ENCODE measurements at places on chromosomes 3 and 15.

DNA sequence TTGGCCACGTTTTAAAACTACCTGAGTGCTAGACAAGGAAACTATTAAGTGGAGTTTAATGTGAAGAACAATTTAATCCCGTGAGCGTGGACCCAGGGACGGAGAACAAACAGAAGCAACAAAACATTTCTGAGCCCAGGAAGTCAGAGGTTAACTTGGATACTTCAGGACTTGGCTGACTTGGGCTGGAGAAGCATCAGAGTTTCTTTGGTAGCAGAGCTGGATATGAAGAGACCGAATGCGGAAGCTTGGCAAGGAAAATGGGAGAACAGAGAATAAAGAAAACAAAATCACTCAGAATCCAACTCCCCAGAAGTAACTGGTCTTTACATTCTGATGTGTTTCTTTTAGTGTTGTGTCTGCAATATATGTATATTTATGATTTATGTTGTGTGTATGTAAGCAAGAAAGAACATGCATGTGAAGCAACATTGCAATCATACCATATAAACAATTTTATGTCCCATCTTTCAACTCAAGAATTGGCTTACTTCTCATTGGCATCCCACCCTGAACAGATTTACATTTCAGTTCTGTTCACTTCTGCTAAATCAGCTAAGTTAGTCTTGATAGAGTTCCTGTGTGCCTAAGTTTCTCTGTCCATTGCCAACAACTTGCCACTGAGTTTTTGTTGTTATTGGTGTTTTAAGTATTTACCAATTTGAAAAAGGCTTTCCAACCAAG, 17.2 kb upstream of the PLOD2 start:
- DNase-seq: no peak

- DNase-seq: no peak
These were observed 341.8 kb upstream of the TBL1XR1 start for GRCh38 chr3:177538750-177539730.

DNA sequence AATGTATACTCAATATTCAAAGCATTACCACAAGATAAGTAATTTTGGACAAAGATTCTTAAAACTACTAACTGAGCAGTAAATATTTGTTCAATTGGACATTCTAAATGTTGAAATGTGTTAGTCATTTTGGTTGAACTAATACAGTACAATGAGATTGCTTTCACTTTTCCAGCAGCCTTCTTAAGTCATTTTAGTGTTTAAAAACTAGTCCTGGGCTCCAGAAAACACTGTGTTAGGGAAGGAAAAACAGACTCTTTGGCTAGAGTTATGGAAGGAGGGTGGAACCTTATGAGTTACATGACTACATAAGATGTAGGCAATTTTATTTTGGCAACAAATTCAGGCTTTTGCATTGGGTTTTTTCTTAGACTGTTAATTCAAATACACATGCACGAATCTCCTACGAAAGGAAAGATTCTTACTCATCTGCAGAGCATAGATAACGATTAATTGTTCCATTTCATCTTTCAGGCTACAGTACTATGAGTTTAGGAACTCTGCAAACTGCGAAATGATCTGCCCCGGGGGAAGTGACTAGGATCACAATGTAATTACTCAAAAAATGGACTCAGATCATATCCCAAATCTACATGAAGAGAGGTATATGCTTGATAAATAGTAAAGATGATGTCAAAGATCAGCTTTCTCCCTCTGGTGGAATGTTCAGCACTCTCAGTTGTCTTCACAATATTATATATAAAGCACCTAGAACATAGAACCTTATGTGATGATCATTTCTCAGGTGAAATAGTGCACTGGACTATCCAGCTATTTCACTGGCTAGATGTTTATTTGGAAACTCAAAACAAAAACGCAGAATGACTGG, 492.8 kb upstream of the MDFIC2 start:
- DNase-seq: no peak

DNA sequence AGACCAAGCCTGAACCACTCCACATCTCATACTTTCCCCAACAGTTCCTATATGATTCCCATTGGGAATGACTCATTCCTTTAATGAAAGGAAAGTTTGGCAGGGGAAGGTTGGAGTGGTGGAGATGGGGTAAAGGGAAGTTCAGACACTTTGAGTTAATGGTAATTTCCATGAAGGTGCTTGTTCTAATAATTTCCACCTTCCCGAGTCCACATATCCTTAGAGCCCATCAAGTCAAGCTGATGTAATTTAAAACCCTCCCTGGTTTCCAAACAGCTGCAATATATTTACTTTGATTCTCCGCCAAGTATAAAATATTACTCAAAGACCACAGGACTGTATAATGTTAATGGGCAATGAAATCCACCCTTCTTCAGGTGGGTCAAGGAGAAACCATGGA, 95.0 kb upstream of the GALNT15 start:
- DNase-seq: no peak

GRCh38 chr3:43707998-43708397, 17.3 kb downstream of the ABHD5 start:
- no peak for DNase-seq

DNA sequence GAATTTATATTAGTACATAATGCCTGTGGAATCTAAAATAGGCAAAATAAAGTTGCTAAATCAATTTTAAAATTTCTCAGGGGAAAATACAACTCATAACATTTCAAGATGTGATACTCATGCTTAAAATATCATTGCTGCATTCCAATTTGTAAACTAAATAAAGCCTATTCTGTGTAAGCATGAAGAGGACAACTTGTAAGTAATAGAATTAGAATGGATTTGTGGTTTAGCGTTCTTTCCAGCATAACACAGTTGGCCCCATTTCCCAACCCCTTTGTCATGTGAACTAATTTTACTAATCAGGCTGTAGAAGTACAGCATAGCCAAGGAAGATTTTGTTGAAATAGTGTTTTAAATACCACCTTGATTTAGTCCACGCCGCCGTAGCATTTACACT, 437.2 kb downstream of the SI start:
- DNase-seq: no peak

- no peak for DNase-seq
These were observed 51.8 kb downstream of the TMEM108 start for GRCh38 chr3:133089906-133090485.

GRCh38 chr3:39118079-39118478, 10.6 kb downstream of the TTC21A start:
- DNase-seq: no peak

DNA sequence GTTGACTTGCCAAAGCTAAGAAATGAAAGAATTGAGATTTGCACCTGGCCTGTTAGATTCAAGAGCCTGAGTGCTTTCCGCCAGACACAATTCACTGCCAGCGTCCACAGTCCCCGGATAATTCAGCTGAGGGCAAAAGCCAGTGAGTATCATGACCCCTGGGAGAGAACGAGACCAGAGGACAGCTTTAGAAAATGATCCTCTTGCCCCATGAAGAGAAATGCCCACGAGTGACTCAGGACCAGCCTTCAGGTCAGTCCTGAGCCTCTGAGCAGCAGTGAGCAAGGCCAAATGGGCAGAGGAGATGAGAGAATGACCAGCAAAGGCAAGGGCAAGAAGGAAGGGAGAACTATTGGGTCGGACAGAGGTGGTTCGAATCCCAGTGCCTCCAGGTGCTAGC, 273.5 kb downstream of the FAM43A start:
- no peak for DNase-seq

- DNase-seq: no peak
These were observed 271.0 kb upstream of the GADL1 start for GRCh38 chr3:31165399-31165860.

DNA sequence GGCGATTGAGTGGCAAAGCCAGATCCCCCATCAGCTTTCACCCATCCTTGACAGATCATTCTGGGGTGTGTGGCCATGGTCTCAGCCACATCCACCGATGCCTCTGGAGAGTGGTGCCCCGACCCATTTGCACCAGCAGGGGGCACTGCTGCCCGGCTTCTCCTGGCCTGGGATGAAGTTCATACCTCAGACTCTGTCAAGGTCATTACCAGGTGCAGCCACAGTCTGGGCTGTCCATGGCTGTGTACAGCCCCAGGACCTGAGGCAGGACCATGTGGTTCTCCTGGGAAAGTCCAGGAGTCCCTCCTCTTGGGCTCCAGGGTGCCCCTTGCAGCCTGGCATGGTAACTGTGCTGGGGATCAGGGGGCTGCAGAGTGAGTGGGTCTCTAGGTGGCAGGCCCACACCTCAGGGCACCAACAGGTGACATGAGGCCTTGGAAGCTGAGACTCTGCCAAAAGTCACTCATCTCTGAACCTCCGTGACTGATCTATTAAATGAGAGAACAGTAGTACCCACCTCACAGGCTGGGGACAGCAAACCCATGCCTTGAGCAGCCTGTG, 67.2 kb downstream of the CACNA2D2 start:
- peak; percentile 64 for DNase-seq

- no peak for DNase-seq
These were observed 292.0 kb downstream of the ZIC1 start for GRCh38 chr3:147701195-147701594.

- no peak for DNase-seq
These were observed 201.3 kb upstream of the PRICKLE2 start for GRCh38 chr3:64426551-64426950.

DNA sequence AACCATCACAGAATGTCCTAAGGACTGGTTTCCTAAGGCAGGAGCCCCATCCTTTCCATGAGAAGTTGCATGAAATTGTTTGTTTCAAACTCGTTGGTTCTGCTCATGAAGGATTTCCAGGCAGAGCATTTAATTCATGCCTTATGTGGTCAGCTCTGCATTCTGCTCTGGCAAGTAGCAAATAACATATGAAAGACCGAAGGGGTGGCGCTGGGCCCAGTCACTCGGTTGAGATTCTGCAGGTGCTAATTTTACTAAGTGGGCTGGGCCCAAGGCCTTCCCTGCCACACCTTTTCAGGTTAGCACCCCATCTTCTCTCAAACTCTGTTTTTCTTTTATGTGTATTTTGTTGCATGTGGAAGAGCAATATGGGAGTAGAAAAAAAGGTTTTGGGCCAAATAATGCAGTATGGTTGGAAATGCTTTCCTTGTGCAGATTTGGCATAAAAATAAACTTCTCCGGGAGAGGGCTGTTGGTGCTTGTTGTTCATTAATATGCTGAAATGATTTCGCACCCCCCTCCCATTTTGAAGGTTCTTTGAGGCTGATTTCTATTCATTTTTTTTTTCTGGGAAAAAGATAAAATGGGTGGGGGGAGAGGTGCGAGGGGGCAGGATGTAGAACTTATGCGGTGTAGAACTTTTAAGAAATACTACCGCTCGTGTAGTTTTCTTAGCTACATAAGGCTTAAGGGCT, 182.9 kb upstream of the FEZF2 start:
- DNase-seq: no peak

- DNase-seq: no peak
These were observed at the start of gene PAQR9 for GRCh38 chr3:142963516-142964448. Gene PAQR9 (minus strand): TSS chr3:142963674. CDS start chr3:142963336, 338 bp downstream.

DNA sequence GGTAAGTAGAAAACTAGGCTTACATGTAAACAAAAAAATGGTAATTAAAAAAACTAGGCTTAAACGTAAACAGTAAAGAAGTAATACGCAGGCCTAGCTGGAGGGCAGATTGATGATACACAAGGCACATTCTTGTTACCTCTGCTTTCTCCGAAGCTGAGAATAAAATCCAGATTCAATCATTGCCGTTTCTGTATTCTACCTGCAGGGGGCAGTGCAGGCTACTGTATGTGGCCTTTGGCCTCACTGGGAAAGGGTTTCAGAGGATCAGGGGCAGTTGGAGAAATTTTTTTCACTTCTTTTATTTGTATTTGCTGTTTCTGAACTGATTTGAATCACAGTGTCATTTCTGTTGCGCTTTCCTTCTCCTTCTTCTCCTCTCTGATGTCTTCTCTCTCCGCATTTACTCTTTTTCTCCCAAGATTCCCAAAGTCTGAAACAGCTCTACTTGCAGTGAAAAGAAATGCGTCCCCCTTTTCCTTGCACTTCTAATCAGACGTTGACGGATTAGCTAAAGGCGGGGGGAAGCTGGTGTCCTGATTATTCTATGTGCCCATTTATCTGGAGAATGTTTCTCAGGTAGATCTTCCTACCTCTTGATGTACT, 67.1 kb upstream of the MCTP2 start:
- DNase-seq: peak; percentile 19

GRCh38 chr15:43913941-43914340, 87.1 kb downstream of the WDR76 start:
- no peak for DNase-seq

DNA sequence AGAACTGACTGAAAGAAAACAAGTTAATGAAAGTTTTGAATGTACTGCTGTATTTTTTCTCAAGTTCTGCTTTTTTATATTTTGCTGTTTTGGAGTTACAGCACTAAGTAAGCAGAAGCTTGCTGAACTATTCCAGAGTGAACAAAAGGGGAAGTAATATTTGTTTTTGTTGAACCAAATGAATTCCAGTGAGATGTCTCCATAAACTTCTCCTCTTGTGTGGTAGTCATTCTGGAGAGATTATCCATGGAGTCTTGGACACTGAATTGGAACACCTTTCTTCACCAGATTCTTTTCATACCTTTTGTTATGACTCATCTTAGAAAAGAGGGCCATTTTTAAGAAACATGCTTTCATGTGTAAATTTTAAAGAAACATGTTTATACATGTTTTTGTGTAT, 8.8 kb downstream of the ANKUB1 start:
- DNase-seq: no peak

- DNase-seq: no peak
These were observed 1.4 kb downstream of the CIDEC start for GRCh38 chr3:9878700-9879099.

DNA sequence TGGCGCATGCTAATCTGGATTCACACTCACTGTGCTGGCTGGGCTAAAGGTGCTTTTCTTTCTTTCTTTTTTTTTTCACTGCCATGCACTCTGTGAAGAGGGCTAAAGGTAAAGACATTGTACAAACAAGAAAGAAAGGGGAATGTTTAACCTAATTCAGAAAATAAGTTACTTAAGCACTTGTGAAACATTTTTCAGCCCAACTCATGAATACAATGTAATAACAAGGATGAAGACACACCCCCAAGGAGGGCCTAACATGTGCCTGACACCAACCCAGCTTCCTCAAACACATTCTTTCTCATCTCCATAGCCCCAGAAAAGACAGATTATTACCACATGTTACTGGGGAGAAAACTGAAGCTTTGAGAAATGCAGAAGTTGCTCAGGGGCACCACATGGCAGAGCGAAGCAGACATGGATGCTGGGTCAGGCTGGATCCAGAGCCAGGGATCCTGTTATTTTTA, 5.7 kb downstream of the STIMATE start:
- DNase-seq: no peak

DNA sequence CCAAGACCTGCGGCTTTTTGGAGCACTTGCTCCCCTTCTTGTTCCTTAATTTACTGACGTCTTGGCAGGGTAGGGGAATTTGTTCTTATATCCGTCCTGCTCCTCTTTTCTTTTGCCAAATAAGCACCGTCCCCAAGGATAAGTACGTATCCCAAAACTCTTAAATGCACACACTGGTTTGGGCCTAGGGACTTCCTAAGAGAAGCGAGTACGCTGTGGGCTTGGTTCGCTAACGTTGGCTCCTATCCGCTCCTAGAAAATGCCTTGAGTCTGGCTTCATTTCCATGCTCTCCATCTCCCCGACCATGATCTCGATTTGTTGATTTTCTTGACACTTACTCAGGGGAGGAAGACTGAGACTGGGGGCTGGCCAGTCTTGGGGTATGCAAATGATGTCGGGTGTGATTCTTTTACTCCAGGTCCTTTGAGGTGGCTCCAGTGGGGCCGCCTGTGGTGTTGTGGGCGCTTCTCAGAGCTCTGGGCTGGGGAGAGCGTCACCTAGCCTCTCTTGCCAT, 1.3 kb downstream of the MYRIP start:
- no peak for DNase-seq
